ENCODE measurements at places on chromosomes 16 and 17. TPM values are rescaled to one million over a fixed set of nuclear protein-coding genes. Genes with fewer than 3 reads are reported as not detected.

Gene NKD1
- 2.1 TPM for total RNA-seq

Gene PRR15L
- total RNA-seq, result not detected

Gene TAT
- not detected for total RNA-seq

Gene SEZ6L2
- total RNA-seq, result 2.1 TPM

Gene DNAI2
- total RNA-seq, result not detected

All from skeletal muscle tissue (tissue), 5 donors.